Sciatic nerve (tissue), 2 donors: ENCODE measurements at places on chromosomes 11 and 22.
A peak's percentile ranks its signal among the peaks of the same experiment; 100 is the strongest.

- DNase-seq, result peak; percentile 89
Observed at GRCh38 chr11:12893787-12894672, 115.1 kb upstream of the RASSF10 start.

DNA sequence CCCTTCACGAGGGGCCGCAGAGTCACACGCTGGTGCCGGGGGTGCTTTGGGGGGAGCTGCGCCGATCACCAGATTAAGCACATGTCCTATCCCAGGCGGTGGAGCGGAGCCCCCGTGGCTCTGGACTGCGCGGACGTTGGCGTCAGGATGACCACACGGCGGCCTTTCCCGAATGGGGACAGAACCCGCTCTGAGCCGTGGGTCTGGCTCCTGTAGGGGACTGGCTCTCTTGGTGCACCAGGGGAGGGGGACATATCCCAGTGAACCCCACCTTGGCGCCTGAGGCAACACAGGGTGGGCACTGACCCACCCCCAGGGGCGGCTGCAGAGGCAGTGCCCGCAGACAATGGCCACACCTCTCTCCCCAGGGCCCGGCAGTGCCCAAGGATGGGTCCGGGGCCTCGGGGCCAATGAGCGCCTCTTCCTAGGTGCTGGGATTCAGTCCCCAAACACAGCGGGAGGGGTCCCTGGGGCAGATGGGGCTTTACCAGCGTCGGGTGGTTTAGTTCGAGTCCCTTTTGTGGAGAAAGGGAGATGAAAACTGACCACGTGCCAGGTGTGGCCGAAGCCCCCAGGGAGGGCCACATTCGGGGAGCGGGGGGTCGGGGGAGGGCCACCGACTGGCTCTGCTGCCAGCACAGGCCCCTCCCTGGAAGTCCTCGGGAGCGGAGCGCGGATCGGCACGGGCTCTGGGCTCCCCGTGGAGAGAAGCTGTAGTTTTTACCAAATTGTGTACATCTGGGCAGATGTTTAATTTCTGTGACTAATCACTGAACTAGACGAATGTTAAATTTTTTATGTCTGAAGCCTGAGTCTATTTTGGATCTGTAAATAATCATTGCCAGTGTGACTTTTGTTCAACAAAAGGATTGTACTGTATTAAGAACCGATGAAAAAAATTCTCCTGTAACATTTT lies 58.9 kb downstream of the GRAMD4 start:
- DNase-seq, result no peak

GRCh38 chr11:121071846-121072450 lies 29.1 kb upstream of the TECTA start:
- no peak for DNase-seq

GRCh38 chr11:104001561-104002056 lies 34.8 kb upstream of the DDI1 start:
- DNase-seq, result no peak

- DNase-seq, result no peak
Observed at GRCh38 chr11:79441461-79441875, 638 bp upstream of the TENM4 start.

GRCh38 chr11:83140691-83141455 lies 16.1 kb upstream of the PCF11 start:
- no peak for DNase-seq

GRCh38 chr22:40701274-40701673 lies 22.0 kb downstream of the MCHR1 start:
- DNase-seq, result no peak

GRCh38 chr22:24871611-24872205 lies 65.7 kb downstream of the SGSM1 start:
- no peak for DNase-seq
